Dermis microvascular lymphatic vessel endothelial cell (primary cell): ENCODE measurements at places on chromosomes 5 and 9. TPM values are rescaled to one million over a fixed set of nuclear protein-coding genes. Genes with fewer than 3 reads are reported as not detected.

The SPINK7 gene
- total RNA-seq, result not detected in 2 replicates

The PCDHB9 gene
- total RNA-seq, result 0.13 and 0.25 TPM in 2 replicates

The TEX10 gene
- total RNA-seq, result 22.3 and 28.1 TPM in 2 replicates

The PTPN3 gene
- total RNA-seq, result 2.1 and 5.3 TPM in 2 replicates

The C1QTNF3 gene
- 0.64 and 1.1 TPM in 2 replicates for total RNA-seq

The PTGR1 gene
- 6.8 and 12.2 TPM in 2 replicates for total RNA-seq

The GRXCR2 gene
- not detected in 2 replicates for total RNA-seq

The SLC12A2 gene
- total RNA-seq, result 28.6 and 49.8 TPM in 2 replicates

The PCDHGB6 gene
- total RNA-seq, result 1.5 and 2.7 TPM in 2 replicates

The PCDHGA11 gene
- total RNA-seq, result 4.0 and 5.4 TPM in 2 replicates

The TNC gene
- 1.0 and 4.5 TPM in 2 replicates for total RNA-seq

The BTNL8 gene
- 0.13 TPM in 1 of 2 replicates, not detected in the other for total RNA-seq

The WNT8A gene
- not detected in 2 replicates for total RNA-seq

The HEXB gene
- 94.5 and 133 TPM in 2 replicates for total RNA-seq

The SNCAIP gene
- total RNA-seq, result 12.8 and 50.6 TPM in 2 replicates

The CRHBP gene
- total RNA-seq, result 0.25 TPM in 1 of 2 replicates, not detected in the other

The PCDHB1 gene
- total RNA-seq, result not detected in 2 replicates

The SCGB3A1 gene
- 1.5 TPM in 2 replicates for total RNA-seq

The FBXW2 gene
- 25.7 and 30.2 TPM in 2 replicates for total RNA-seq

The SAXO1 gene
- total RNA-seq, result not detected in 2 replicates

The BARHL1 gene
- total RNA-seq, result not detected in 2 replicates

The GCNT4 gene
- total RNA-seq, result 0.13 TPM in 2 replicates

The ARHGEF39 gene
- total RNA-seq, result 0.51 and 1.0 TPM in 2 replicates

The ADGRD2 gene
- total RNA-seq, result not detected in 2 replicates

The C9orf153 gene
- 0.38 TPM in 1 of 2 replicates, not detected in the other for total RNA-seq

The TMEM215 gene
- total RNA-seq, result not detected in 2 replicates

The AIF1L gene
- total RNA-seq, result 1.6 and 2.4 TPM in 2 replicates

The OSMR gene
- 8.0 and 11.3 TPM in 2 replicates for total RNA-seq

The CDKN2A gene
- 4.2 and 6.3 TPM in 2 replicates for total RNA-seq

The CCDC180 gene
- 0.51 and 1.1 TPM in 2 replicates for total RNA-seq
